ENCODE measurements at places on chromosomes 7 and 10.

GRCh38 chr10:49651917-49652316 is 27.5 kb upstream of the C10orf53 start:
- DNase-seq, result no peak

GRCh38 chr10:8057636-8058273 is 3.3 kb downstream of the GATA3 start:
- no peak for DNase-seq

GRCh38 chr10:74587109-74587854 is 239.1 kb upstream of the KAT6B start:
- no peak for DNase-seq

- peak; percentile 93 for DNase-seq
These were observed 47.7 kb downstream of the LRGUK start for GRCh38 chr7:134174795-134175261.

DNA sequence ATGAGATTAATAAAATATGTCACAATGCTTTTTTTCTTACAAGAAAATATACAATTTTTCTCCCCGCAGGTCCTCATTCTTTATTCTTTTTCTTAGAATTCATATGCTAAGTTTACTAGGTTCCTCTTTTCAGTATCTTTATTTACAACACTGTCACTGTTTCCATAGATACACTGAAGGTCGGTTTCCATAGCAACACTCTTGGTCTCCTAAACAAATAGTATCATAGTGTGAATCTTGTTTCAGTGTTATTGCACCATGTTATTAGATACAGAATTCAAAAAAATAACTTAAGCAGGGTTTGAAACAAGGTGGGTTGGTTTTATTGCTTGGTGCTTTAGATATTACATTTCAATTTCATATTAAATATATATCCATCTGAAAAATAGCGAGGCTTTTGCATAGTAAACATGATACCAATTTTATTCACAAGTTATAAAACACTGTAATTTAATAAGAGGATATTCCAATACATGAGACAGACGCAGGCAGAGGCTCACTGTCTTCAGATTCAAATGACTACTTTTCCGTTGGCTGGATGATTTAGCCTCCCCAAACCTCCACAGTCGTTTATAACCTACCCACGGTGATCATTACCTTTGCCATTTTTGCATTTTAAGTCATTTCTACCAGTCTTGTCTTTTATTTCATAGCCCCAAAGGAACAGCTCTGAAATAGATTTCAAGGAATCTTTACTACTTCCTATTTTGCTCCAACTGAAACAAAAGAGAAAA is 88.9 kb upstream of the KLF6 start:
- DNase-seq, result peak; percentile 65

- no peak for DNase-seq
These were observed 86.3 kb downstream of the OAT start for GRCh38 chr10:124332426-124332825.

- DNase-seq, result peak; percentile 91
These were observed 48.7 kb upstream of the SHH start for GRCh38 chr7:155860840-155861479.

- DNase-seq, result peak; percentile 71
These were observed 25.0 kb upstream of the FZD1 start for GRCh38 chr7:91239171-91239604.

DNA sequence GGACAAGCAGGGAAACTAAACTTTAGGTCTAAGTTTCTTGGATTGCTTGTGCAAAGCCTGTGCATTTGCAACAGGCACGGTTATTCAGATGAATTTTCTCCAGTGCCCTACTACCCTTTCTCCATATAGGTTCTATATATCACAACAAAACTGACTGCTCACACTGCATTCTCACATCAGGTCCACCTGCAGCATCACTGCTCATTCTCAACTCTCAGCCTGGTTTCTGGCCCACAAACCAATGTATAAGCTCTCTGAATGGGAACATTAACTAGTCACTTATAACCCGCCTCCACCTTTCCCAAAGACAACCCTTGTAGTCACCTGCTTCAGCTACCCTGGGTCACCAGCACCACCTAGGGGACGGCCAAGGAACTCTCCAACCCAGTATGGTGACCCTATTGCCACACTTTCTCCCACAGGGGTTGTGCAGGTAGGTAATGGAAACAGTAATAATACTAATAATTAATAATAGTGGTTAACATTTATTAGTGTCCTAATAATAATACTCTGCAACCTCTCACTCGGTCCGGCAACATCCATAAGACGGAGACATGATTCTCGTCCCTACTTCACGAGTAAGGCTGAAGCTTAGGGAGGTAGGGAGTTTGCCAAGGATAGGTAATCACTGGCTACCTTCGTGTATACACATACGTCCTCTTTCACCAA is 97.3 kb downstream of the CLEC2L start:
- peak; percentile 56 for DNase-seq

DNA sequence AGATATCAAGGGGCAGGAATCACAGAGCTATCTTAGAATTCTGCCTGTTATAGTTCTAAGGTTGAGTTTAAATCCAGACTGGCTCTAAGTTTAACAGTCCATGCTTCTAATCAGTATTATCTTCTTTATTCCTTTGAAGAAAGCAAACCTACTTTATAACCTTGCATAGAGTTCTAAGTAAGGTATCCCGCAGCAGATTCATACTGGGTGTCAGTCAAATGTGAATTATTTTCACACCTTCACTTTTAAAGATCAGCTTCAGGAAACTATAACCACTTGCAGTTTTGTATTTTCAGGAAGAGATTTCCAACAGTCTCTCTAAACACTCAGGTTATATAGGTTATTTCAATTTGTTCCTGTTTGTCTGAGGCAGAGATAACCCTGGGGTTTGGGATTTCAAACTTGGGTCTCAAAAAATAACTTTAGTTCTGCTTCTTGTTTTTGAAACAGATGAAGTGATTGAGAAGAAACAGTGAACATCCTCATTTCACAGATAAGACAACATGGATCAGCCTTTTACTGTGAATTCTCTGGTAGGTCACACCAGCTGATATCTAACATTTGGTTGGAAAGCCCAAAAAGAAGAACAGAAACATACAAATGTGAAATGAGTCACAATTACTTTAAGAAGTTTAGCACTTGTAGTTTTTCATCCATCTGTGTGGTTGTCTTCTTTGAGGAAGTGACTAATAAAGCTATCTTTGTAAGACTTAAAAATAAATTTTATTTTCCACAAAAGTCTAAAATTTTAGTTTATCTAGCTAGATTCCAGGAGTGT is 21.4 kb downstream of the STAMBPL1 start:
- DNase-seq, result no peak

DNA sequence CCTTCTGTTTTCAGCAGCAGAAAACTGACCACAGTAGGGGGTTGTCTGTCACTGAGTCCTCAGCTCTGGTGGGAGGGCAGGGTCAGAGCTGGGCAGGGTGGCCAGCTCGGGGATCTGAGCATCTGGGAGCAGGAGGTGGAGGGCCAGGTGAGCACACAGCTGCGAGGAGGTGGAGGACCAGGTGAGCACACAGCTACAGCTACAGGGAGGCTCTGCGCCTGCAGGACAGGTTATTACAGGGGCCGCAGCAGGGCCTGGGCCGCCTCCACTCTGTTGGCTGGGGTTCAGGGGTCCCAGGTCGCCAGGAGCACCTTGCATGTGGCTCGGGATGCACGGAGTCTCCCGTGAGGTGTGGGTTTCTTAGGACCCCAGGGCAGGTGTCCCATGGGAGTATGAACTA is 52.4 kb upstream of the PRKAR1B start:
- no peak for DNase-seq

- DNase-seq, result no peak
These were observed 50.3 kb upstream of the DOCK1 start for GRCh38 chr10:126854726-126855495.

DNA sequence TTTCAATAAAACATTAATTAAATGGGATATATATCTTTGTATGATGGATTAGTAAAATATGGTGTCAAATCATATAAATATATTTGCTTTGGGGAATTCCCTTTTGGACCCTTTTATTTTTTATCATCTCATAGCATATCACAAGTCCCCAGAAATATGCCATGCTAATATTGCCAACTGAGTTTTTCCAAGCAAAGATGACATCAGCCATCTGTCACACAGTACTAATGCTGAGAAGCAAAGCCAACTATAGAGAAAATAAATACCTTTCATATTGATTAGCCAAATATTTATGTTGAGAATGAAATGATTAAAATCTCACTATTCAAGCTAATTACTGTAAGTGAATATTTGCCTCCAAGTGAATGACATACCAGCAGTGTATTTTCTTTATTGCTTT is 575.3 kb downstream of the ETV1 start:
- DNase-seq, result no peak

GRCh38 chr10:131911451-131911850 is 10.6 kb downstream of the PPP2R2D start:
- no peak for DNase-seq

DNA sequence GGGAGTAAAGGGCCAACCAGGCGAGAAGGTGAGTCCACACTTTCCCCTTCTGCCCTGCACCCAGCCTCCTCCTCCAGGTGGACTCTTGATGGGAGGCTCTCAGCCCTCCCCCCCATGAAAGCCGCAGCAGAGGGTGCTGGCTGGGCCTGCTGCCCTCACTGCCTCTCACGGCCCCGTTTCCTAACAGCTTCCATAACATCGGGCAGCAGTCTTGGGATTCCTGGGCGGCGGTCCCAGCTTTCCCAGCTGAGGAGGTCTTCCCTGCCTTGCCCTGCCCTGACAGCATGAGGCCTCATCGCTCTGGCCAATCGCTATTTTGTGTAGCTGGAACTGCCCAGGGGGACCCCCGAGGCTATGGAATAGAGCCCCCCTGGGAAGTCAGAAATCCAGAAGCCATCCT is 76.3 kb downstream of the COL13A1 start:
- DNase-seq, result no peak

DNA sequence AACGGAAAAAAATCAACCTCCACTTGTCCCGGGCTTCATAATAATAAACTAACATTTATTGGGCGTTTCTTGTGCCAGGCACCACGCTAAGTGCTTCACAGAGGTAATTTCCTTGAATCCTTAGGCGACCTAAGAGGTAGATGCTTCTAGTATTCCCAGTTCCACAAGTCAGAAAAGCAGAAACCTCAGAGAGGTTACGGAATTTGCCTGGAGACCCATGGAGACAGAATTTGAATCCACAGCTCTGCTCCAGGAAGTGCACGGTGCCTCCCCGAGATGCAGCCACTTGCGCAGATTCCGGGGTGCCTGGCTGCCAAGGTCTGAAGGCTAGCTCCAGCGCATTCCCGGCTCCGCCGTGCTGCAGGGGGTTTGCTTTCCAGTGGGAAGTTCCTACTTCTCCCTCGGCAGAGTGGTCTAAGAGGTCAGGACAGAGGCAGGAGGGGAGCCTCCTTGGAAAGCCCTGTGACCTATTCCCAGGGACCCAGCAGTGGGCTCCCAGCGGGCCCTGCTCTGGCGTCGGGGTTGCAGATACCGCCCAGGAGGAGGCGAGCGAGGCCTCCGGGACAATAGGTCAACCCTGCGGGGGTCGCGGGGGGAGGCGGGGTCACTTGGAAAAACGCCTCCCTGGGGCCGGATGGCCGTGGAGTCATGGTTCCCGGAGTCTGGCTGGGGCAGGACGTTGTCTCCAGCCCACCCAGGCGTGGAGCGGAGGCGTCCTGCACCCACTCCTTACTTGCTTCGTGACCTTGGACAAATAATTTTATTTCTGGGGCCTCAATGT is 10.1 kb upstream of the NKX2-3 start:
- no peak for DNase-seq

DNA sequence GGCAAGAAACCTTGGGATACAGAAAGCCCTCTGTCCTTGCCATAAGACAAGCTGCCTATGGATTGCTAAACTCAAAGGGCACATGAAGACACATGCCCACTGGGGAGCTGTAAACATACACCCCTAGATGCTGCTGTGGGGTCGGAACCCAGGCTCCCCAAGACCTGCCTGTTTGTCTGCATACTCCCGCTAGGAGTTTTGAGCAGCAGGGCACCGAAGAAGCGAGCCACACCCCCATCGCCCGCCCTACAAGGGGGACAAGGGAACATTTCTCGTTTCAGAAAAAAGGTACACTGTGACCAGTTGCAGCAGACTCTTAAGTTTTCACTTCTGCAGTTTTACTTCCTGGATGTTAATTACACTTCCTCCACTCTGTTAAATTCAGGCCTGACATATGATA is 680.2 kb upstream of the GHITM start:
- DNase-seq, result no peak

GRCh38 chr7:128424686-128425275 is 15.0 kb upstream of the IMPDH1 start:
- no peak for DNase-seq

DNA sequence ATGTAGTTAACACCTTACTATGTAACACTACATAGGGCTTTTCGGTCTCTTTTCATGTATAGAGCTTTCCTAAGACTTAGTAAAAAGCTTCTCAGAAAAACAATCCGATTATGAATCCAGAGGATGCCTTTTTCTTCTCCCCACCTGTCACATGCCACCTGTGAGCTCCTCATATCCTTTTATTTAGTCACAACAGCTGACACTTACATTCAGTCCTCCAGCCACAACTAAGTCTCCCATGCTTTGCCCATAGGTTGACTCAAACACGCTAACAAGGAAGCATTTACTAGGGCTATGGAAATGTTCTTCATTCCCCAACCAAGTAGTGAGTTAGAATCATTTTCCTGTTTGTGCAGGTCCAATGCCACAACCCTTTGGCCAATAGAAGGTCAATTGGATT is 7.9 kb downstream of the ENO4 start:
- no peak for DNase-seq

- DNase-seq, result no peak
These were observed 39.1 kb downstream of the MINDY3 start for GRCh38 chr10:15821046-15821683.

GRCh38 chr10:113130014-113130641 is 180.1 kb downstream of the TCF7L2 start:
- no peak for DNase-seq

GRCh38 chr10:48667960-48668590 is 16.6 kb upstream of the WDFY4 start:
- DNase-seq, result no peak

- no peak for DNase-seq
These were observed 52.9 kb upstream of the FGL2 start for GRCh38 chr7:77252506-77252905.

DNA sequence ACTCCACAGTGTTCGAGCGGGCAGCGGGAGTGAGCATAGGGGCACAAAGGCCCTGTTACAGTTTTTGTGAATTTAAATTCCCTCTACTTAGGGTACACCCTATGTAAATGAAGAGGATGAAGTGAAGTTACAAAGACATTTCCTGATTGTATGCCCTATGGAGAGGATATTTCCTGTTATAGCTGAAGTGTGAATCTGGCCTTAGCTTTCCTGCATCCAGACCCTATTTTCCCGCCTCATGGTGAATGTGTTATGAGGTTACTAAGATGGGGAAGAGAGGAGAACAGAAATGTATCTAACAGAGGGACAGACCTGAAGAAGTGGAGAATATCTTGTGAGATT is 37.8 kb upstream of the COMMD3 start:
- DNase-seq, result no peak

- no peak for DNase-seq
These were observed 46.7 kb downstream of the TNS3 start for GRCh38 chr7:47535035-47535703.

DNA sequence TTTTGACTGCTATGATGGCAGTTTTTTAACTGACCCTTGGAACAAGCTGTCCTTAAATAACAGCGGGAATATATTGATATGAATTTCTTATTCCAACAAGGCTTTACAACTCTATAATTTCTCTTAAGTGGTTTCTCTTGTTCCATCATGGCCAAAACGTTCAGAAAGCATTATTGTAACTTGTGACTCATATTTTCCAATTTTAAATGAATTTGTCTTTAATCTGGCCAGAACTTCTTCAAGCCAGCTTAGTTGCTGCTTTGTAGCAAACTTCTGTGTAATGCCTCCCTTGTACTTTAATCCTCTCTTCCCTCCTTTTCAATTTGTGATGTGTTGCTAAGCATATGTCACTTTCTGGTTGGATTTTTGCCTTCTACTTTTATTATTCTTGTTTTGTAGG is 271.9 kb downstream of the KIF20B start:
- no peak for DNase-seq
